SK-MEL-5 (cell line): ENCODE measurements at places on chromosomes 2 and 18. TPM values are rescaled to one million over a fixed set of nuclear protein-coding genes. Genes with fewer than 3 reads are reported as not detected.

DNA sequence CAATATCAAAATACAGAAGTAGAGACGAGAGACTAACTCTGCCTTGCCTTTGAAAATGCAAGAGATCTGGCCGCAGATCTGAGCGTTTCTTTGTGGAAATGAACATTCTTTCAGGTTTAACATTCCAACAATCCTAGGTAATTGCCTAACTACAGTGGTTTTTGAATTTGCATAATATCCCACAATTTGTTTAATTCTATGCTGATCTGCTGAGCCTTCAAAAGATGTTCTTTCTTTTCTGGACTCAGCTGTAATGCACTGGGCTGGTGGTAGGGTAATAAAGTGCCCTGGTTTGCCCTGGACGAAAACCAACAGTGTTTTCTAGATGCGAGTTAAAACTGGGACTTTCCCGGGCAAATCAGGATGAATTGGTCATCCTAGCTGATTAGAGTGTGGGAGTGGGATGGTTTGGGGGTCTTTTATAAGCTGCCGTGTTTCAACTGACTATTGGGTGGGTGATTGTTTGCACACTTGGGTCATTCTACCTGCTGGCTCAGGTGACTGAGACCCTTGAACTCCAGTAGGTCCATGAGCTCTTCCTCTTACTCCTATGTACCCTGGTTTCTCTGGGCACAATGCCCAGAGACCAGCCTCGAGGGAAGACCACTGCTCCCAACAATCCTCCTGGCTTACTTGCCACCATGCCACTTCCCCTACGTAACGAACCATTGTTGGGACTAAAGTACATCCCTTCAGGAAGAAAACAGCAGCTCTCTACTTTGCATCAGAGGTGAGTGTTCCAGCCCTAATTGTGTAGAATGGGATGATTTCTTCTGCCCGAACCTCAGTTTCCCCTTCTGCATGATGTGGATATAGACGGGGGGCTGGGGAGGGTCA is 3.4 kb upstream of the PAX8 start:
- no peak for DNase-seq

ACTG2 gene
- 0.24 and 0.42 TPM in 2 replicates for total RNA-seq

GBX2 gene
- total RNA-seq, result 1.2 TPM in 2 replicates

GRCh38 chr2:219958941-219959340 is 331.5 kb downstream of the SLC4A3 start:
- peak; percentile 84 for DNase-seq

DNA sequence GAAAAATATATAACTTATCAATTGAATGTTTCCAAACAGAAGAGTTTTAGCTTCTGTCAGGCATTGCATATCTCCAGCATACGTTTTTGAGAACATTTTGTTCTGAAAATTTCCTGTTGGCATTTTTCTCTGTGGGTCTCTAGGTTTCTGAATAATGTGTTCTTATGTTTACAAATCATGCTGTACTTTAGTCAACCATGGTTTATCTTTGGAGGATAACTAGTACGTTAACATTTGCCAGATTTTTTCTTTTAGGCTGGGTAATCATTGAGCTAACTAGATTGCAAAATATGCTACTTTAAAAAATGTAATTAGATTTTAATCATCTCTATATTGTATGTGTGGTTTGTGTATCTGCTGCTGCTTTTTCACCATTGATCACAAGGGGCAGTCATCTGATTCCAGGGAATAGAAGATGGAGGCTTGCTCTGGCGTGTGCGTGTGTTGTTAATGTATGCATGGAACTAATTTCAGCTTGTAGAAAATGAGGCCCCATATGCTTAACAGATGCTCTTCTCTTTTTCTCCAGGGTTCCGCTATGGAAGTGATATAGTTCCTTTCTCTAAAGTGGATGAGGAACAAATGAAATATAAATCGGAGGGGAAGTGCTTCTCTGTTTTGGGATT is 21.3 kb downstream of the XRCC5 start:
- no peak for DNase-seq

TMEM247 gene
- total RNA-seq, result not detected in 2 replicates

- DNase-seq, result no peak
Measured at GRCh38 chr18:26536032-26536431, 12.3 kb downstream of the KCTD1 start.

UCN gene
- total RNA-seq, result 2.3 and 6.0 TPM in 2 replicates

- no peak for DNase-seq
Measured at GRCh38 chr18:22268641-22269128, 99.3 kb downstream of the GATA6 start.

DNA sequence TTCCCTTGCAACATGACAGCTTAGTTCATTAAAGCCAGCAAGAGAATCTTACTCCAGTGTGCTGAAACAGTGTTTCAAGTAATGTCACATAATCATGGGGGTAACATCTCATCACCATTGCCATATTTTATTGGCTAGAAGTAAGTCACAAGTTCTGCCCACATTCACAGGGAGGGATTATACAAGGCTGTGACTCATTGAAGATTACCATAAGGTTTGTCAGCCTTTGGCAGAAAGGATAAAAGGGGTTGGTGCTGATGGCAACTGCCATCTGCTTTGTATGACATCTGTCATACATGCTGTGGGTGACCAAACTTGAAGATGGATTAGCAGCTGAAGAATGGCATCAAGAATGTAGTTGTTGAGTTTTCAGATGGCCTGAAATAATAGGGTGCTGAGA is 61.2 kb downstream of the KCNE4 start:
- DNase-seq, result no peak

DNA sequence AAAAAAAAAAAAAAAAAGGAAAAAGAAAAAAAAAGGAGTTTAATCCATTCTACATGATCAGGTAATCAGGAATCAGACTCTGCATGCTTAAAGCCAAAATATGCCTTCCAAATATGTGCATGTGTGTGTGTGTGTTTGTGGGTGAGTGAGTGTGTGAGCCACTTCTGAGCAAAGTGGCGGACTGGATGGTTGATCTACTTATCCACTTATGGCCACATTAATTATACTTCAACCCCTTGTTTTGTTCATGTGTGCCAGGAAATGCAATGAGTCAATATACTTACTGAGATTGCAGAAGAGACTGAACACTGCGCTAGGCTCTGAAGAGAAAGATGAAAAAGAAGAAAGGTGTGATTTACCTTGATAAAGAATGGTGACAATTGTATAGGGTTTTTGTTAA is 586.5 kb upstream of the NXPH2 start:
- DNase-seq, result no peak

GRCh38 chr2:69554568-69554967 is 89.0 kb downstream of the AAK1 start:
- no peak for DNase-seq

HOXD13 gene
- total RNA-seq, result 10.3 and 11.8 TPM in 2 replicates

DNA sequence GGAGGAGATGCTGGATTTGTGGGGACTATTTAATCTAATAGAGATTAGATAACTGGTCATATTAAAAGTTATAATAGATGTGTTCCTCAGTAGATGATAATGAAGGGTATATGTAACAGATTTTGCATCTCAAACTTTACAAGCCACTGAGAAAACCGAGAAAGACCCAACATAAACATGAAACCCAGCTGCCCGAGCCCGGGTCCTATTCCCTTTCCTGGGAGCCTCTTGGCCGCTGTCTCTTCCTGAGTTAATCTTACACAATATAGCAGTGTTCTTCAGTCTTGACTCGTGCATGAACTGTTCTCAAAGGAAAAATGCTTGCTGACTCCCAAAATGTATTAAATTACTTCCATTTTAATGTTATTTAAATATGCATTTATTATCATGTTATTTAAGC is 94.5 kb downstream of the COPS8 start:
- DNase-seq, result no peak

GRCh38 chr2:78351208-78351607 is 674.3 kb upstream of the REG3G start:
- peak; percentile 56 for DNase-seq

SERPINB11 gene
- total RNA-seq, result not detected in 2 replicates

DNA sequence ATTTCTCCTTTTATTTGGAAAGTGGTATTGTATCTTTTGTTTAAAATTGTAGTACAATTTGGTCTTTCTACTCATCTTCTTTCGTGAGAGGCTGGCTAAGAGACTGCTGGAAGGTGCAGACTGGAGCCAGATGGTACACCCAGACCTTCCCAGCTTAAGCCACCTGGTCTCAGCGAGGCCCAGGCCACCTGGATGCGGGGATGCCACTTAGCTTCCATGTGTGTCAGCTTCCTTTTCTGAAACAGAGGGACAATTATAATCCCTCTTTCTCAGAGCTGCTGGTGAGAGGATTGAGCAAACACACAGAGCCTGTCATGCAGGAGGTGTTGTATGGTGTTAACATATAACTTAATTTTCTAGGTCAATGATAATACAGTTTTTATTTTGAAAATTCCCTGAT is 17.4 kb downstream of the FARP2 start:
- no peak for DNase-seq

- no peak for DNase-seq
Measured at GRCh38 chr2:19868701-19869580, 32.8 kb downstream of the TTC32 start.

GRCh38 chr18:5524660-5525059 is 19.1 kb downstream of the EPB41L3 start:
- peak; percentile 48 for DNase-seq

- DNase-seq, result no peak
Measured at GRCh38 chr2:164458792-164459191, 162.5 kb downstream of the GRB14 start.

- no peak for DNase-seq
Measured at GRCh38 chr18:74389171-74389927, 67.8 kb downstream of the DIPK1C start.

GRCh38 chr18:33532978-33533377 is 45.0 kb upstream of the ASXL3 start:
- DNase-seq, result no peak

DNA sequence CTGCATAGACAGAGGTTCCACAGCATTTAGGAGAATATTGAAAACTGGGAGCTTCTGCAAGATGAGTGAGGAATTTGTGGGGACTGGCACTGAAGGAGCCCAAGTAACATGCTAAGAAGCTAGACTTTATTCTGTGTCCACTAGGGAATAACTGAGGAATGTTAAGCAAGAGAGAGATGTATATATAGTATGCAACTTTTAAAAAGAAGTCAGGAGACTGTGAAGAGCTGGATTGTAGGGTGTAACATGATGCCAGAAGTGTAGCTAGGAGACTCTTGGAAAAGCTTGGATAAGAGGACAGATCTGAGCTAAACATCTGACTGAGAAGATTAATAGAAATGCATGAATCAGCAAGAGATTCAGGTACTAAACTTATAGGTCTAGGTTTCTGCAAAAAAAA is 270.6 kb upstream of the MMADHC start:
- DNase-seq, result no peak

C2orf80 gene
- 0.32 and 0.45 TPM in 2 replicates for total RNA-seq

GRCh38 chr2:173940208-173941020 is 24.8 kb downstream of the SP3 start:
- DNase-seq, result no peak

DNA sequence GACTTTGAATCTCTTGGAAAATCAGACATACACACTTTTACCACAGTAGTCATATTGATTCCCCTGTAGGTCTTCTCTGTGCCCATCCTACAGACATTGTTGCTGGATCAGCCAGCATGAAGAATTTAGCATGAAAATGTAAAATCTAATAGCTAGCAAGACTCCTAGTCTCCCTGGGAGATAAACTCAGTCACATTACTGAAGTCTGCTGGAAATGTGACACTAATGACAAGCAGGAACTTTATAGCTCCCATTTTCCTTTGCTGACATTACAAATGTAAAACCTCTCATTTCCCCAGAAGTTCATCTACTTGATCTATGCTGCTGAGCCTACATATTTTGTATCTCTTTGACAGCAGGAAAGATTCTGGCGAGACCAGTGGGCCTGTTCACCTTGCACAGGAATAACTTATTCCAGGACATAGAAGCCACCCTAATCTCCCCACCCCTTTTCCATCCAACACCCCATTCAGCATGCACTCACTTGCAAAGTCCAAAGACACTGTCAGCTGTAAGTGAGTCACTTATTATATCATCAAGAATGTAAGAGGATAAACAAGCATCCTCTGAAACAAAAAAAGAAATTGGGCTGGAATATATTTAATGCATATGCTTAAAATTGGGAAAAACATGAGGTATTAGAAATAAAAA is 648.3 kb upstream of the PKDCC start:
- no peak for DNase-seq

COL6A3 gene
- 0.05 and 0.11 TPM in 2 replicates for total RNA-seq

ABCG5 gene
- total RNA-seq, result 0.08 and 0.11 TPM in 2 replicates

GRCh38 chr2:228689053-228689452 is 507.6 kb upstream of the SPHKAP start:
- DNase-seq, result peak; percentile 19
